Breast epithelium (tissue), 4 donors: ENCODE measurements at places on chromosomes 1 and 21. TPM values are rescaled to one million over a fixed set of nuclear protein-coding genes. Genes with fewer than 3 reads are reported as not detected.
A peak's percentile ranks its signal among the peaks of the same experiment; 100 is the strongest.

GRCh38 chr21:45104560-45104959 is 30.2 kb downstream of the ADARB1 start:
- no peaks in the 10 kb centered on the region for H3K27me3 ChIP-seq
- DNase-seq: no peak
- H3K4me3 ChIP-seq: no peak overlapping the region
- no peak overlapping the region for H3K27ac ChIP-seq

GRCh38 chr21:33018707-33019465 is 6.8 kb upstream of the OLIG2 start:
- H3K4me3 ChIP-seq: no peak overlapping the region
- DNase-seq: no peak
- H3K36me3 ChIP-seq: no peaks in the 10 kb centered on the region
- H3K4me1 ChIP-seq: peaks cover 3% of the 10 kb centered on the region
- H3K27ac ChIP-seq: no peak overlapping the region

- no peak overlapping the region for H3K4me3 ChIP-seq
- H3K27ac ChIP-seq: no peak overlapping the region
- DNase-seq: no peak
- H3K36me3 ChIP-seq: no peaks in the 10 kb centered on the region
- H3K27me3 ChIP-seq: no peaks in the 10 kb centered on the region
- H3K4me1 ChIP-seq: no peaks in the 10 kb centered on the region
Observed at GRCh38 chr1:242349636-242350035, 174.9 kb downstream of the PLD5 start.

GRCh38 chr1:50350421-50350820 is 72.8 kb downstream of the DMRTA2 start:
- no peaks in the 10 kb centered on the region for H3K36me3 ChIP-seq
- no peaks in the 10 kb centered on the region for H3K27me3 ChIP-seq
- H3K4me1 ChIP-seq: no peaks in the 10 kb centered on the region
- no peak for DNase-seq
- H3K4me3 ChIP-seq: no peak overlapping the region
- H3K27ac ChIP-seq: no peak overlapping the region

DNA sequence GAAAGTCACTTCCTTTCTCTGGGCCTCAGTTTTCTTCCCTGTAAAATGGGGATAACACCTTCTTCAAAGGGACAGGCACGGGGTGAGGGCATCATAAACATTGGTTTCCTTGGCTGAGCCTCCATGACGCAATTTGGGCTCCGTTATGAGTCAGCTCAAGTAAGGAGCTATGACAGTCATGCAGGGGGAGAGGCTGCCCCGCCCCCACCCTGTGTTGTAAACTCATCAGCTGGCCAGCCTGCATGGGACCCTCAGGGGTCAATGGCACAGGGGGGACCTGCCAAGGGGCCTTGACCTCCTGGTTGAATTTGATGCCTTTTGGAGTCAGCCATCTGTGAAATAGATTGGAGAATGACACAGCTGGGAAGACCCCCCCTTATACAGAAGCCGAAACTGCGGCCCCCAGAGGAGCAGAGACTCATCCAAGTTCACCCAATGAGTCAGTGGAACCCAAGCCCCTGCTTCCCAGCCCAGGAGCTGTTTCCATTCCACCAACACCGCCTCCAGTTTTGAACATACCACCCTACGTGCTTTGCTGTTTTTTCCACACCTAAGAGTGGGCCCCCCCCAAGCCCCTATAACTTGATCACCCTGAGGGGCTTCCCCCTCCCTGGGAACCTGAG is 36.8 kb upstream of the RUNX3 start:
- no peak for DNase-seq
- H3K4me1 ChIP-seq: no peaks in the 10 kb centered on the region

- no peaks in the 10 kb centered on the region for H3K36me3 ChIP-seq
- H3K4me3 ChIP-seq: no peak overlapping the region
- H3K27ac ChIP-seq: no peak overlapping the region
- H3K27me3 ChIP-seq: no peaks in the 10 kb centered on the region
- no peak for DNase-seq
Observed at GRCh38 chr1:54070171-54070837, 16.9 kb downstream of the TCEANC2 start.

DNA sequence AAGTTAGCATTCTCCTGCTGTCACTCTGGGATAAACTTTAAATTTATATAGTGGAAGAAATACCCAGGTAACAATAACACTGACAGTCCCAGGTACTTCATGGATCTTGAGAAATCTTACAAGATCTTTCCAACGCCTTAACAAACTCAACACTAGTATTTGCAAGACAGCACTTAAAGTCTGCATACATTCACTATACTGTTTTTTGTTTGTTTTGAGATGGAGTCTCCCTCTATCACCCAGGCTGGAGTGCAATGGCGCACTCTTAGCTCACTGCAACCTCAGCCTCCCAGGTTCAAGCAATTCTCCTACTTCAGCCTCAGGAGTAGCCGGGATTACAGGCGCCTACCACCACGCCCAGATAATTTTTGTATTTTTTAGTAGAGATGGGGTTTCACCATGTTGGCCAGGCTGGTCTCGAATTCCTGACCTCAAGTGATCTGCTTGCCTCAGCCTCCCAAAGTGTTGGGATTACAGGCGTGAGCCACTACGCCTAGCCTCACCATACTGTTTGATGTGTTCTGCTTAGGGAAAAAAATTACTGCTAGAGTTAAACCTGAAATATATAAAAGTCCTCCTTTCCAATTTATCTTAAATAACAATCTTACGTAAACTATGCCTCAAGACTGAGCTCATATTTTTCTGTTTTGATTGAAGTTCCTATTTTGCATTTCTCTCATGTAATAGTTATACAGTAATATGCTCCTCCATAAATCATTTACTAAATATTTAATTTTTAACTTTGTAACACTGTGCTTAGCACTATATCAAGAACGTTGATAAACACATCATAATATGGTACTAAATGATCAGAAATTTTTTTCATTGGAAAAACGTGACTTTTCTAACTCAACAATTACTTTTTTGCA is 17.5 kb downstream of the EYA3 start:
- no peak for DNase-seq
- H3K27me3 ChIP-seq: no peaks in the 10 kb centered on the region
- no peak overlapping the region for H3K4me3 ChIP-seq
- H3K27ac ChIP-seq: no peak overlapping the region

DNA sequence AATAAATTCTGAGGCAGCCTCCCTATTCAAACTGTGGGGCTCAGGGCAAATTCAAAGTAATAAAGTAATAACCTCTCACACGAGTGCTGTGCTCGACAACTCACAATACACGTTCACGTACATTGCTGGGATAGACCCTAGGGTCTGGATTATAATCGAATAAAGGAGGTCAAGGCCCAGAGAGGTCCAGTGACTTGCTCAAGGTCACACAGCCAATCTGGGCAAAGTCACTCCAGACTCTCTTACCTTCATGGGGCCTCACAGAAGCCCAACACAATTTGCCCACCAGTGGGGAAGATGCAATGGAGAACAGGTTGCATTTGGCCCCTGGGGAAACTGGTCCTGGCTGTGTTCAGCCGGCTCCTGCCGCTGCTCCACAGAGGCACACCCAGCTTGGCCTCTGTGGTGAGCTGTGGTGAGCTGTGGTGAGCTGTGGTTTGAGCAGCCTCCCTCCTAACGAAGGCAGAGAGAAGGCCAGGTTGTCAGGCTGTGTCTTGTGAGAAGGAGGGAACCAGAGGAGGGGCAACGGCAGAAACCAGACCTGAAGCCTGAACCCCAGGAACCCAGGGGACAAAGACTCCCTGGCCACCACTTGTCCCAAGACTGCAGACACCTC is 35.1 kb downstream of the NUAK2 start:
- no peaks in the 10 kb centered on the region for H3K27me3 ChIP-seq
- no peak for DNase-seq
- H3K36me3 ChIP-seq: no peaks in the 10 kb centered on the region
- H3K27ac ChIP-seq: peak overlapping the region; percentile 72

DNA sequence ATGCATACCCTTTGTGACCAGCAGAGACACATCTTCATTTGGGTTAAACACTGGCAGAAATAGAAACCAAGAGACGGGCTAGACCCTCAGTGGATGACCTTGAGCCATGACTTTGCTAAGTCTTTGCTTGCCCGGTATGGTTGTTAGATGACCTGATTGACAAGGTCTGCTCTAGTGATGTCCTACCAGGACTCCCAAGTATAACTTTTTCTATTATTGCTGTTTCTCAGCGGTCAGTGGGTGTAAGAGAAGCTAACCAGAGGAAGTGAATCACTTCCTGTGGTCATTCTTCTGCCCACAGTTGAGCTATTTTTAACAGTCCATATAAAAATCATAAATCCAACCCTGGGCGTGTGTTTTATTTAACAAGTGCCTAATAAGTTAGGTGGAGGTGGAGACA is 126.2 kb upstream of the ETS2 start:
- H3K36me3 ChIP-seq: no peaks in the 10 kb centered on the region
- H3K27me3 ChIP-seq: no peaks in the 10 kb centered on the region
- no peak for DNase-seq
- H3K27ac ChIP-seq: no peak overlapping the region
- no peak overlapping the region for H3K4me3 ChIP-seq
- no peaks in the 10 kb centered on the region for H3K4me1 ChIP-seq

- H3K36me3 ChIP-seq: no peaks in the 10 kb centered on the region
- H3K27ac ChIP-seq: no peak overlapping the region
- H3K27me3 ChIP-seq: no peaks in the 10 kb centered on the region
- H3K4me3 ChIP-seq: no peak overlapping the region
Observed at GRCh38 chr1:218771931-218772330, 401.7 kb upstream of the LYPLAL1 start.

DNA sequence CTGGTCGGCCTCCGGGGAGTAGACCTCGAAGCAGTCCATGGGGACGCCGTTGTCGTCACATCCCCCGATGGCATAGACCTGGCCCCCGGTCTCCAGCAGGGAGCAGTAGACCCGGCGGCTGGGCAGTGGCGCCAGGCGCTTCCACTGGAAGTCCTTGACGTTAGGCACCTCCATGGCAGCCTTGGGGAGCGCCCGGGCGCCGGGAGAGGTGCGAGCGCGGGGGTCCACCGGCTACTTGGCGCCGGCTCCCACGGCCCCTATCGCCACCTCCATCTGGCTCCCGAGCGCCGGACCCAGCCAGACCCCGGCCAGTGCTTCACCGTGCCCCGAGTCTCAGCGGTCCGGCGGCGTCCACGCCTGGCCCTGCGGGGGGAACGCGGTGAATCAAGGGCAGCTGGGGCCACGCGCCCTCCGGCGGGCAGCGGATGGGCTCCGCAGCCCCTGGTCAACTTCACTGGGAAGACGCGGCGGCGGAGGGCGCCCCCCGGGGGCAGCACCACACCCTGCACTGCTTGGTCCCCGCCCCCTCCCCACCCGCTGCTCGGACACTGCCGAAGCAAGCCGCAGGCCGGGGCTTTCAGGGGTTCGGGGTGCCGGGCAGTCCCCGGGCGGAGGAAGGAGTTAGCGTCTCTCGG is 13.2 kb downstream of the KLHDC8A start:
- no peaks in the 10 kb centered on the region for H3K36me3 ChIP-seq
- H3K27ac ChIP-seq: no peak overlapping the region
- peaks cover 3% of the 10 kb centered on the region for H3K27me3 ChIP-seq
- no peak for DNase-seq
- H3K4me3 ChIP-seq: peak overlapping the region; percentile 65

DNA sequence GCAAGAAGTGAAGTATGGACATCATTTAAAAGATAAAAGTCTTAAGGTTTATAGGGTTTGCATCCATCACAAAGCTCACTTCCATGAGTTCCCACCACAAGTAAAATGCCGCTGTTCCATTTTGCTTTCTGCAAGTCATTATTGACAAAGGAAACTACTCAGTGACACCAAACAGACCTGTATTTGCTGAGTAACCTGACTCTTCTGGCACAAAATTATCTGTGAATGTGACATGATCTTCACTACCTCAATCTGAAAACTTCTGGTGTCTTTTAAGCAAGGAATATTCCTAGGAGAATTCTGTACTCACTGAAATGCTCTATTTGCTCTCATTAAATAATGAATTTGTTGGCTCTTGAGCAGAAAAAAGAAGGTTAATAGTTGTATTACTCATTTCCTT is 1077.4 kb upstream of the ADGRL4 start:
- no peak for DNase-seq
- no peak overlapping the region for H3K27ac ChIP-seq
- H3K36me3 ChIP-seq: no peaks in the 10 kb centered on the region
- H3K4me3 ChIP-seq: no peak overlapping the region

GRCh38 chr1:160197231-160197630 is 6.9 kb downstream of the CASQ1 start:
- no peak for DNase-seq
- H3K27me3 ChIP-seq: no peaks in the 10 kb centered on the region
- no peak overlapping the region for H3K4me3 ChIP-seq
- no peaks in the 10 kb centered on the region for H3K36me3 ChIP-seq

- H3K27ac ChIP-seq: no peak overlapping the region
- no peaks in the 10 kb centered on the region for H3K4me1 ChIP-seq
- H3K27me3 ChIP-seq: no peaks in the 10 kb centered on the region
- no peak overlapping the region for H3K4me3 ChIP-seq
- DNase-seq: no peak
Observed at GRCh38 chr1:199612976-199613774, 414.3 kb upstream of the NR5A2 start.

GRCh38 chr1:199747984-199748383 is 279.5 kb upstream of the NR5A2 start:
- no peak overlapping the region for H3K4me3 ChIP-seq
- no peak for DNase-seq
- H3K4me1 ChIP-seq: no peaks in the 10 kb centered on the region
- H3K27me3 ChIP-seq: no peaks in the 10 kb centered on the region
- H3K27ac ChIP-seq: no peak overlapping the region

- no peak overlapping the region for H3K27ac ChIP-seq
- no peaks in the 10 kb centered on the region for H3K36me3 ChIP-seq
- no peak for DNase-seq
- H3K27me3 ChIP-seq: no peaks in the 10 kb centered on the region
- no peak overlapping the region for H3K4me3 ChIP-seq
Observed at GRCh38 chr1:164926107-164926506, 367.1 kb downstream of the PBX1 start.

GRCh38 chr1:69305621-69306020 is 262.1 kb upstream of the LRRC7 start:
- no peak overlapping the region for H3K4me3 ChIP-seq
- H3K4me1 ChIP-seq: no peaks in the 10 kb centered on the region
- no peak for DNase-seq
- no peaks in the 10 kb centered on the region for H3K27me3 ChIP-seq

DNA sequence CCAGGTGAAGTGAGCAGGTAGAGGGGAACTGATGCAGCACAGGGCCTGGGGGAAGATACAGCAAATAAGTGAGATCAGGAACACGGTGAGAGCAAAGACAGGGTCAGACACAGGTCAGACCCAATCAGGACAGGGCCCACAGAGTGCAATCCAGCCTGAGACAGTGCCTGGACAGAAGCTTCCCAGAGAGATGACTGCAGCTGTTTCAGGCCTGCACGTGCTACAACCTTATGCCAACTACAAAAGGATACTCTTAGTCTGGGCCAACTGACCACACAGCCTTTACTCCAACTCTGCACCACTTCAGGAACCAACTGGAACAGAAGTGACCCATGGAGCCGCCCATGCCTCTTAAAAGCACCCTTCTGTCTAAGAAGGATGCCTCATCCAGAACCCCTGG is 228.0 kb downstream of the TOMM20 start:
- H3K4me1 ChIP-seq: no peaks in the 10 kb centered on the region
- no peaks in the 10 kb centered on the region for H3K27me3 ChIP-seq
- no peak overlapping the region for H3K4me3 ChIP-seq
- no peak overlapping the region for H3K27ac ChIP-seq
- DNase-seq: no peak
- no peaks in the 10 kb centered on the region for H3K36me3 ChIP-seq

Gene NT5C1A
- total RNA-seq: not detected

Gene GIPC2
- 3.6 TPM for total RNA-seq

Gene GSTM3
- 226 TPM for total RNA-seq

Gene OR2T34
- total RNA-seq: not detected

Gene CCDC185
- total RNA-seq: not detected

Gene CNN3
- 195 TPM for total RNA-seq

Gene EDARADD
- 27.1 TPM for total RNA-seq

Gene CD1E
- total RNA-seq: not detected

Gene SAMD13
- total RNA-seq: 2.6 TPM

Gene PTGFR
- 7.9 TPM for total RNA-seq

Gene NMNAT1
- 6.6 TPM for total RNA-seq

Gene DMBX1
- total RNA-seq: not detected
